ENCODE measurements at places on chromosomes 13 and 19.
A peak's percentile ranks its signal among the peaks of the same experiment; 100 is the strongest.

DNA sequence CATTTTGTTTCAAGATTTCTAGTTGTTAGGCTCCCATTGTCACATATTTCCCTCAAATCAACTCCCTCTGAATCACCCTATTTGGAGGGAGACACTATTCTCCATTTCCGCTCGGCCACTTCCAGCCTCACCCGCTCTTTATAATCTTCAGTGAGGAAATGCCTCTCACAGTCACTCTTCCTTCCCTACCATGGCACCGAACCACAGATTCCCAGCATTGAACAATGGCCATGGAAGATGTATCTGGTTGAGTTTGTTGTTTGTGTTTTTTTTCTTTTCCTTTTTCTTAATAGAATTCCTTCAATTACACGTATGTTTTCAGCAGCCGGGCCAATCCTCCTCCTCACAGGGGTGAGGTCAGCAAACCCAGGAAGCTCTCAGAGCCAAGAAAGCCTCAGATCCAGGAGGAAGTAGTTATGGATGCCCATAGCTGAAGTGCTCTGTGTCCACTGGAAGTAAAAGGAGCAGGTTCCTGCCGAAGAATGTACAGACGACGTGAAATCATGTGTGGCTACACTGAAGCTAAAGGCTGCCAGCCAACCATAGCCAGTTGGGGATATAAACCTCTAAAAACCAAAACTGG is 472.1 kb downstream of the FOXO1 start:
- ATAC-seq, result no peak

GRCh38 chr19:6947745-6948144 is 60.4 kb downstream of the ADGRE1 start:
- peak; percentile 88 for ATAC-seq

DNA sequence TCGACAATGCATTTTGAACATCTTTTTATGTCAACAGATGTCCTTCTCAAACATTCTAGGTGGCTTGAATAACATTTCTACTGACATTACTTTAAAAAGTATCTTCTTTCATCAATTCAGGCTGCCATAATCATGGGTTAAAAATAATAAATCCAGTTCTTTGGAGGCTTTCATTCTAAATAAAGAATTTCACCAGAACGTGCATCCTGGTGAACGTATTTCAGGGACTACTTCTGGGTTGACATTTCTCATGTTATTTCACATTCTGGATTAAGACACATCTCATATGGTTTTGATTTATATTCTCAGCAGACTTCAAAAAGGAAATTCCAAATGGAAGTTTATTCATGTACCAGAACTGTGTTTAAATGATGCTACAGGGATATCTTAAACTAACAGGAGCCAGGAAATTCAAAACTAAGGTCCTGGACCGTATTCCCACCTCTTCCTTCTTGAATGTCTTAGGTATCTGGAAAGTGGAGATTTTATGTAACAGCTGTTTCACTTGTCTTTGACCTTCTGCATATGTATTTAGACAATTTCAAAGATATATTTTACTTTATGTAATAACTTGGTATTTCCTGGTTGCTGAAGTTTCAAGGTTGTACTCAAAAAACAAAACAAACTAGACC is 107.2 kb downstream of the STARD13 start:
- ATAC-seq, result no peak

DNA sequence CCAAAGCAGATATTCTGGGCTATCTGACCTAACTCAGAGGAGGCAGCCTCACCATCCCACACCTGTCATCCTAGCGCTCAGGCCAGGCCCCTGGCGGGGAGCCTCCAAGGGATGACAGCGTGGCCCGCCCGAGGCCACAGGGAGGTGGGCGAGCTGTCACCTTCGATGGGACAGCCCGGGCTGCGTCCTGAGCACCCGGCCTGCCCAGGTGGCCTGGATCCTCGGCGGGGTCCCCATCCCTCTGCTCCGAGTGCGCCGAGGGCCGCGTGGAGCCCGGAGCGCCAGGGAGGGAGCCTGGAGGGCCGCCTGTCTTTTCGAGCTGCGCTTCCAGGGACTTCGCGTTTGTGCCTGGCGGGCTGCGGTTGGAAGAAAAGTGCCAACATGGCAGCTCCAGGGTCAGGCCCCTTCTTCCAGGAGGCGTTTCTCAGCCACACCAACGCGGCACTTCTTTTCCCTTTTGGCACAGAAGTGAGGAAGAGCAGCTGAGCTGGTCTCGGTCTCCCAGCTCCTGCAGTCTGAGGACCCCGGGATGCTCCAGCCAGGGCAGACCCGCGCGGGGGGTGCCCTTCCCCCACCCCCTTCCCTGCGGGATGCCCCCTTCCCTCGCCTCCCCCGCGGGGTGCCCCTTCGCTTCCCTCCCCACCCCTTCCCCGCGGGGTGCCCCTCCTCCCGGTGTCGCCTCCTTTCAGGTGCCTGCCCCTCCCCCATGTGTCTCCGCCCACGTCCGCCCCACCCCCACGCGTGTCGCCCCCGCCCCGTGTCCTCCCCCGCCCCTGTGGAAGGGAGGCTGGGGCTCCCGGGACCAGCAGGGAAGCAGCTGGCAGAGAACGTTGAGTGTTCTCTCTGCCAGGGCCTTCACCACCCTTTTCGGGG is 42.3 kb downstream of the GJA3 start:
- no peak for ATAC-seq

- peak; percentile 65 for ATAC-seq
Measured at GRCh38 chr13:20495087-20496023, 30.3 kb downstream of the CRYL1 start.

DNA sequence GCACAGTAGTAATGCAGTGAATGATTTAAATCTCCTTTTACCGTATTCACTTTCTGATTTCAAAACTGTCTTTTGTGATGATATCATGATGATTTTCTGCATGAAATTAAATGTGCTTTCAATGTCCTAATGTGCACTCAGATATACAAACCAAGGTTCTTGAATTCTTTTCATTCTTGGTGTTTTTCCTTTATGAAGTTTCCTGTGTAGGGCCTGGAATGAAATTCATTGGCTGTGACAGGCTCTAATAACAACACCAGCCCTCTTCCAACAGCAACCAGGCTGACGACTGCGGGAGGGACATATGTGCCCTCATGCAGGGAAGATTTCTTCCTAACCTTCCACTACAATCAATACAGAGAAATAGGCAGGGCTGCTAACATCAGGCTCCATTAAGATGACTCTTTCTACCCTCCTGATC is 1052.0 kb downstream of the DIAPH3 start:
- ATAC-seq, result no peak

GRCh38 chr19:35195830-35196229 is 32.7 kb downstream of the FAM187B start:
- ATAC-seq, result no peak
